CD8-positive, alpha-beta memory T cell (primary cell): ENCODE measurements at places on chromosomes 16 and 17.
A peak's percentile ranks its signal among the peaks of the same experiment; 100 is the strongest.

DNA sequence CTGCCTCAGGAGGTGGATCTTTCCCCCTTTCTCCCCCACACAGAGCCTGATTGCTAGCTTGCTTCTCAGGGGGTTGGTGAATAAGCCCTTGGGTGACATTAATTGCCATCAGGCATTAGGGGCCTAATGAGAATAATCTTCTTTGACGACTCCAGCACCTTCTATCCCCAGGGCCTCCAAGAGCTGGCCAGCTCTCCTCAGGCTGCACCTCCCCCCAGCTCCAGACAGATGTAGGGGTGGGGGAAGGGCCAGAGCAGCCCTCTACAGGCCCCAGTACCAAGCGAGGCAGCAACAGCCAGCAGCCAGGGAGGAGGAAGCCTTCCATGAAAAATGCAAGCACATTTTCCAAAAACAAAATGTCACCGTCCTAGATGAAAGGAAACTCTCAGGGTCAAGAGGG, 1.4 kb upstream of the TMEM132E start:
- no peak for DNase-seq

- DNase-seq, result no peak
These were observed 34.7 kb downstream of the SOCS3 start for GRCh38 chr17:78325076-78325687.

DNA sequence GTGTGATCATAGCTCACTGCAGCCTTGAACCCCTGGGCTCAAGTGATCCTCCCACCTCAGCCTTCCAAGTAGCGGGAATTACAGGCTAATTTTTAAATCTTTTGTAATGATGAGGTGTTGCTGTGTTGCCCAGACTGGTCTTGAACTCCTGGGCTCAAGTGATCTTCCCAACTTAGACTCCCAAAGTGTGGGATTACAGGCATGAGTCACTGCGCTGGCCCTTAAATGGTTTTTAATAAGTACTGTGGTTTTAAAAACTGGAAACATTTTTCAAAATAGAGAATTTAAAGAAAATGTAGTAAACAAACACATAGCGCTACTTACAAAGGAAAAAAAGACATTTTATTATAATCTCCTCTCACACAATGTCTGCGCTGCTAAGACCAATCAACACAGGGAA, 32.2 kb downstream of the MARCHF10 start:
- DNase-seq, result no peak

DNA sequence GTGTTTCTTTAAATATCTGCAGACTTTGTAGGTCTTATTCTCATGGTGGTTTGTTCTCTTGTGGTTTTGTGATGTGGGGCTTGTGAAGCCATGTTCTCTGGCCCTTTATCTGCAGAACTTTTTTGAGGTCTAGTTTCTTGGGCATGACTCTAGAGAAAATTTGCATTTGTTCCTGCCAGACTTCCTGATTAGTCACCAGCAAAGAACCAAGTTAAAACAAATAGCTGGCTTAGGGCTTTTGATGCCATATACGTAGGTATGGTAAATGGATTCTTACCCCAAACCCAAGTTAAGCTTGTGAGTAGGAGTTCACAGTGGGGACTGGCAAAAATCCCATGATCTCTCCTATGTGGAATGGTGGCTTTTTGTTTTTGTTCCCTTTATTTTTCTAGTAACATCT, 68.7 kb upstream of the IRX3 start:
- DNase-seq, result no peak

GRCh38 chr16:12532871-12533610, 270.6 kb downstream of the CPPED1 start:
- peak; percentile 59 for DNase-seq

GRCh38 chr16:967546-968295, 3.1 kb downstream of the LMF1 start:
- no peak for DNase-seq

DNA sequence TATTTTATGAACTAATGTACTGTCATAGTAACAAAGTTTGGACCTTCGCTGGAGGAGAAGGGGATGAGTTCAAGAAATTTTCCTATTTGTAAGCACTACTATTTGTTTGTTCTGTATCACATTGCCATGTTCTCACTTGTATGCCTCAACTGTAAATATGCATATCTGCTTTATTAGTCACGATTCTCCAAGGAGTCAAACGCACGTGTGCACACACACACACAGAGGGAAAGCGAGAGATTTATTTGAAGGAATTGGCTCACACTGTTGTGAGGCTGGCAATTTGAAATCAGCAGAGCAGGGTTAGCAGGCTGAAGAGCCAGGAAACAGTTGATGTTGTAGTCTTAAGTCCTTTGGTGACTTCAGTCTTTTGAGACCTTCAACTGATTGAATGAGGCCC, 24.9 kb upstream of the MYH2 start:
- DNase-seq, result no peak

GRCh38 chr17:1109606-1110540, 69.9 kb downstream of the ABR start:
- peak; percentile 74 for DNase-seq

DNA sequence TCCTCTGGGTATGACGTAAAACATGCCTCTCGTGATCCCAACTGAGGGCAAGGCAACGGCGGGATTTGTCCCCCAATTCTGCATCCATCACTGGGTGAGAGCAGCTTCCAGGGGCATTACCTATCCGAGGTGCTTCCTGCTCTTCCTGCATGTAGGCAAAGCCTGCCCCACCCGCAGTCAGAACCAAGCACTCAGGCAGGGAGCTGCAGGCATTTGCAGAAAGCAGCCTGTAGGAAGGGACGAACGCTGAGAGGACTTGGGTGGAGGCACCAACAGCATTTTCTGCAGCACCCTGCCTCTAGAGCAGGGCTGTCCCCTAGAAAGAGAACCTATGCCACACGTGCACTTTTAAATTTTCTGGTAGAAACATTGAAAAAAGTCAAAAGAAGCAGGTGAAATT, 5.5 kb downstream of the BCO1 start:
- no peak for DNase-seq

- no peak for DNase-seq
These were observed 352.5 kb downstream of the FOXL1 start for GRCh38 chr16:86930663-86931373.

DNA sequence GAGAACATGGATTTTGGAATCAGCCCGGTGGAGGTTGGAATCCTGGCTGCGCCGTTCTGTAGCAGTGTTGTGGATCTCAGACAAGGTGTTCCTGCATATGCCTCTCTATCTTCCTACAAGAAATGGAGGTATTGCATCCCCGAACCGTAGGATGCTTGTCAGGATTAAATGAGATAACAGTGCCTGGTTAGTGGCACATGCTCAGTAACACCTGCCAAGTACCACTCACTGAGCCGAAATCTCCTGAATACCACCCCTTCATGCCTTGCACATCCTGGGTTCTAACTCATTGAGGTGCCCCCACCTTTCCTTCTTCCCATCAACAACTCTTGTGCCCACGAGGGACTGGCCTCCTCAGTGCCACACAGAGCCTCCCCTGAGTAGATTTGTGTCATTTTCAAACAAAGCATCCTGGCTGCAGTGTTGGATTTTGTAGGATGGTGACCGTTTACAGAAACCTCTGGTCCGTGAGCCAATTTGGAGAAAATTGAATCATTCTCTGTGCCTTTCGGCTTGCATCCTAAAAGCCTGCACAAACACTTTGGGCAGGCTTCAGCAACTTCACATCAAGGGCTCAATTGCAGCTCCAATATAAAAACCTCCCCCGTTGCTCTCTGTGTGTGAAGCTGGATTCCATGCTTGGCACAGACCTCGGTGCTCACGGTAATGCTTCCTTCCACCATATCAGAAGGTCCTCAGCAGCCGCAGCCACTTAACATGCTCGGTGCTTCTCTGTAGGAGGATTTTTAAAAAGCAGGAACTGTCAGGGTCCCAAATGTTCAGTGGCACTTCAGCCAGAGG, 84.2 kb downstream of the WWOX start:
- no peak for DNase-seq

- no peak for DNase-seq
These were observed 202.1 kb upstream of the PSMD7 start for GRCh38 chr16:74094514-74094913.

DNA sequence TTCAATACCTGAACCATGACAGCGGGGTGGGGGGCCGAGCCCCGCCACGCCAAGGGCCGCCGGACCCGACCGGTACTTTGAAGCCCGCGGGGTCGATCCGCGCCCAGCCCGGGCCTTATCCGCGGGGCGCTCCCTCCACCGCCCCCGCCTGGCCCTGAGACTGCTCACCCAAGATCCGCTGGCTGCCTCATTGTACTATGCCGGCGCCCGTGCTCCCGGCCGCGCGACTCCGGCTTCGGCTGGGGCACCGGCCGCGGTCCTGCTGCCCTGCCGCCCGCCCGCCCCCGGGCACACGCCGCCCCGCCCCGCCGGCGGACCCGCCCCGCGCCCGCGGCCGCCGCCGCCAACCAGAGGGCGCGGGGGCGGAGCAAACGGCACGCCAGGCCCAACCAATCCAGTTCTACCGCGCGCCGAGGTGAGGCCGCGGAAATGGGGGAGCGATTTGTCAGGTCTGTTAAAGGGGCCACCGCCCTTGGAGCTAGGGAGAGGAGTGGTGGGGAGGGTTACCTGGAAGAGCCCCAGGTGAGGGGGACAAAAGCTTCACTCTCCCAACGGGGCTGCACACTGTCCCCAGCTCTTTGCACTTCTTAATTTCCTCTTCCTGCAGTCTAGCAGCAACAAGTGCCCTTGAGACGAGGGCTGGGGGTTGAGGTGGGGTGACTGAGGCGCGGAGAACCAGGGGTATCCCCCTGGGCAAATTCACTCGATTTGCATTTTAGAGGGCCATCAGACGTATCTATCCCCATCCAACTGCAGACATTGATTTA, at the start of gene TEX2:
Gene TEX2 (minus strand): TSS at position 261 of the 767 bp plus-strand sequence. CDS start 49,043 bp downstream, outside the sequence.
- peak; percentile 81 for DNase-seq
